ENCODE measurements at places on chromosomes 6 and 20.

- no peak for DNase-seq
These were observed 78.5 kb upstream of the HDAC2 start for GRCh38 chr6:114049367-114049966.

GRCh38 chr20:57212534-57213276 lies 53.7 kb downstream of the BMP7 start:
- peak; percentile 77 for DNase-seq

- DNase-seq, result no peak
These were observed 9.7 kb downstream of the HLA-DOB start for GRCh38 chr6:32807020-32807580.

DNA sequence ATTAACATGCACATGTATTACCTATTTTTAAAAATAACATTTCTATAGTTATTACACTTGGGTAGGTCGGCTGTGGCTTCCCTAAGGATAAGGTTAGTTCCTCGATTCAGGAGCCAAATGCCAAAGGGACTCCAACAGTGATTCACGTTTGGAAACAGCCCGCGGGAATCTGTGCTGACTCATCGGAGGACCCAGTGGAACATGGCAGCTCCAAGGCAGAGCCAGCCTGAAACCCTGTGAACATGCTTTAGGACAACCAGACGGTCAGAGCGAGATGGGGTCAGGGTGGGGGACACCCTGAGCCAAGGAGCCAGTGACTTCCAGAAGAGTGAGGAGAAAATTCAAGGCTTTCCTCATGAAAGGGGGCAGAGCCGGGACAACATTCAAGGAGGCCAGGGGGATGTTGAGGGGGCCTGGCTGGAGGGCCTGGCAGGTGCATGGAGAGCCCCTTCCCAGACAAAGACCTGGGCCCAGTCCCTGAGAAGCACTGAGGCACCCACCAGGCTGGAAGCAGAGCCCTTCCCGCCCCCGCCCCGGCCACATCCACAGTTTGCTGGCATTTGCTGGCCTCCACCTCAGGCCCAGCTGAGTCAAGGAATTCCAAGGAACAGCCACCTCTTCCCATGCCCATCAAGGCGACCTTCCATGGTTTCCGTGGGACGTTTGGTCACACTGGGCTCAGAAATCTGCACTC lies 133.2 kb downstream of the SNX5 start:
- peak; percentile 74 for DNase-seq

DNA sequence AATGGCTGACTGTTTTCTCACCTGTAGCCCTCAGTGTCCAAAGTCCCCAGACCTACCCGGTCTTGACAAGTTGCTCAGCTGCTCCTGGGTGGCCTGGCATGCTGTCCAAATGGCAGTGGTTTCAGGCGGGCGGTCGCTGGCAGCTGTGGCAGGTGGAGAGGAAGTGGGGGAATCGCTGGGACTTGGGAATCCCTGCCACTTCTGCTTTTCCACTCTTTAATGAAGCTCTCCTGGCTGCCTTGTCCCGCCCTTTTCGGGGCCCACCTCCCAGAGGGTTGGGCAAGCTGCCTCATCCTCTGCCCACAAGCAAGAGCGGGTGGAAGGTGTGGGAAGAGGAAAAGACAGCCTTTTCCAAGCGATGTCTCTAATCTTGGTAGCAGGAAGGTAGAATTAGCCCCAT lies at the start of gene OCSTAMP:
TSS of gene OCSTAMP (minus strand) at position 194 of the 400 bp plus-strand sequence. CDS start at position 100, 94 bp downstream.
- no peak for DNase-seq

- peak; percentile 71 for DNase-seq
These were observed 154.5 kb downstream of the HACE1 start for GRCh38 chr6:104705095-104705707.

- DNase-seq, result no peak
These were observed 25.3 kb upstream of the GPR63 start for GRCh38 chr6:96862560-96862959.
